LNCaP clone FGC (cell line): ENCODE measurements at places on chromosomes 12 and 14.

DNA sequence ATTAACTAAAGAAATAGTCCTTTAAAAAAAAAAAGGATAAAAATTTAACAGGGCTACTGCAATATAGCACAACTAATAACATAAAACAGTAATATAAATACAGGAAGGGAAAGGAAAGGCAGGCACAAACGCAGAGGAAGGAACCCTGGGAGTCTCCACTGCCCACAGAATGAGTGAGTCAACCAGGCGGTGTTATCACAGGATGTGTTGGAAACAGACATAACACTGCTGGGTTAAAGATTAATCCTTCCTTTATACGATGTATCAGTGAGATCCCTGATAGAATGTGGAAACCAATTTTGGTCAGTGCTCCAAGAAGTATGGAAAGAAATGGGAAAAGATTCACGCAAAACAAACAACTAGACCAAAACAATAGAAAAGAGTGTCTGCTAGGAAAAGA, 47.9 kb downstream of the FGD6 start:
- no peak for DNase-seq

DNA sequence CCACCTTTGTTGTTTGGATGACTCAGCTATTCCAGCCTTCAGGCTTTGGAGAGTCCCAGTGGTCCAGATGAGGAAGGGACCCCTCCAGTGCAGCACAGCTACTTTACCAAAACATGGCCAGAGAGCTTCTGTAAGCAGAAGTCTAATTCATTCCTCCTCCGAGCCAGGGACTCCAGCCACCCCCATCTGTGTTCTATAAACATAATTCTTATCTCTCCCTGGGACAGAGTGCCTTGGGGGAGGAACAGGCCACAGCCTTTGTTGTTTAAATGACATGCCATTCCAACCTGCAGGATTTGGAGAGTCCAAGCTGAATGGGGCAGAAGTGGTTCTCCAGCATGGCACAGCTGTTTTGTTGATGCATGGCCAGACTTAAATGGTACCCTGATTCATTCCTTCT, 994.0 kb downstream of the TRHDE start:
- DNase-seq = no peak

GRCh38 chr12:39442831-39443080, 164 bp downstream of the KIF21A start:
- no peak for DNase-seq

DNA sequence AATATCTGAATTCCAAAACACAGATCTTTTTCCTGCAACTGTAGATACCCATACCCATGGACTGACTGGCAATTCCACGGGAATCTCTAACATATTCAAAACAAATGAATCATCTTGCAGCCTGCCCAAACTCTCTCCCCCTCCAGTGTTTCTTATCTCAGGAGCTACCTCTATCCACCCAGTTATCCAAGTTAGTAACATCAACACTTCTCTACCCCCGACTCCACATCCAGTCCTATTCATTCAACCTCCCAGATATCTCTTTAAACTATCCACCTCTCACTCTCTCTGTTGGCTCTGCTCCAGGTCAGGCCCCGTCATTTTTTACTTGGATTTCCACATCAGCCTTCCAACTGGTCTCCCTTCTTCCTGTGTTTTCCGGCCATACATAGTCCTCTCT, 6.7 kb upstream of the KCNH5 start:
- no peak for DNase-seq

DNA sequence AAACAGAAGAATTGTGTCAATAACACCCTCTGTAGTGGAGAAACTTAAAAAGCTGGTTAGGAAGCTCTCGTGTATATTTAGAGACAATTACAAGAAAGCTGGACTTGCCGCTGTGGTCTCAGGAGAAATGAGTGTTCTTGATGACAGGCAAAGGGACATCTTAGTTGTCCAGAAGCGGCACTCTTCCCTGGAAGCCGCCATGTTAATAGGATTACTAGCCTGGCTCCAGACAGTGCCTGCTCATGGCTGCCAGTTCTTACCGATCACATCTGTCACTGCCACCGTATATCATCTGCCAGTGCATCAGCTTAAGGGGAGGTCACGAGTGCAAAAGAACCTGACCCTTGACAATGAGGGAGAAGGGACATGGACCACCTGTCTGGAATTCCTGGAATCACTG, 48.9 kb downstream of the C14orf132 start:
- no peak for DNase-seq

DNA sequence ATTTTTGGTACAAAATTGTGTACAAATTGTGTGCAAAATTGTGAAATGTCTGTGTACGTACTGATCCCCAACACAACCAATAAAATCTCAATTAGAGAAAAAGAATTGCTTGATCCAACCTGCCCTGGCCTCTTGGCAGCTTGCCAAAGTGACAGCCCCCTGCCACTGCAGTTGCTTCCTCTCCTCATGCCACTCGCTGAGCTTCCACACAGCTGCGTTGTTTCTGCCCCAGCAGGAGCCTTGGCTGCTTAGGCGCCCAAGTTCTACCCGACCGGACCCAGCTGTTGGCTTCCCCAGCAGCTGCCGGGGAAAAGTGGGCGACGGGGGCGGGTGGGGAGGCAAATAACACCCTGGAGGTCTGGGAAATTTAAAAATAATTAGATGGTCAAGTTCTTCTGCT, 171.8 kb upstream of the ATF7IP start:
- DNase-seq = no peak

- DNase-seq = no peak
Measured at GRCh38 chr12:119147847-119148448, 30.8 kb upstream of the HSPB8 start.

GRCh38 chr12:120639771-120640721, at the start of gene CABP1:
Gene CABP1, plus strand, starts transcription at chr12:120640626. Its CDS starts 60 bp downstream, at chr12:120640686.
- no peak for DNase-seq

- DNase-seq = no peak
Measured at GRCh38 chr12:8914716-8915526, 612 bp downstream of the PHC1 start.

DNA sequence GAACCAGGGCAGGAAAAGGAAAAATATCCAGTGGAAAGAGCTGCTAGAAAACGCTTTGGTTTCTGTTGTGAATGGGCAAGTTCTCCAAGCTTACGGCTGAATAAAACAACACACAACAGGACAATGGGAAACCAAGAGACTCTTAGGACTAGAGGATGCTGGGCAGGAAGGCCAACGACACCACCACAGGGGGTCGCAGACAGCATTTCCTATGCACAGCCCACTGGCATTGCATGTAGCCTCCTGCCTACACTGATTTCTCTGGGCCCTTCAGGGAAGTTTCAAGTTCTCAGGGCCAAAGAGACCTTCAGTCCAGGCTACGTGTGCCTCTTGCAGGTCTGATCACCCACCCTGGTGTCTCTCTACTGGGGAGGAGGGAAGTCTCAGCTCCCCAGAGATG, 108.0 kb downstream of the RIMBP2 start:
- no peak for DNase-seq

DNA sequence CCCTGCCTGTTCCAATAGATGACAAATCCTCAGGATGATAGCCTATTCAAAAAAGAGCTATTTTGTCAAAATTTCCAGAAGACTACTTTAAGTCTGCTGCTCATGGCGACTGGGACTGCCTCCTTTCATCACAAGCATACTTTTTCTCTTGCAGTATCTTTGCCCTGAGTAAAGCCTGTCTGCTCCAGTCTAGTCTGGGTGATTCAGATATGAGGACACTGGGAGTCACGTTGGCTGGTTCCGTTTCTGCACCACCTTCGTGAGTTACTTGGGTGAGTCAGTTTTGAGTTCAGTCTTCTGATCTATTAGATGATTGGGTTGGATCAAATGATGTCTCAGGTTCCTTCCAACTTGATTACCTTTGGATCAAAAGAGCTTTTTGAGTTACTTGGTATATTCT, 301.3 kb upstream of the STXBP6 start:
- DNase-seq = no peak

DNA sequence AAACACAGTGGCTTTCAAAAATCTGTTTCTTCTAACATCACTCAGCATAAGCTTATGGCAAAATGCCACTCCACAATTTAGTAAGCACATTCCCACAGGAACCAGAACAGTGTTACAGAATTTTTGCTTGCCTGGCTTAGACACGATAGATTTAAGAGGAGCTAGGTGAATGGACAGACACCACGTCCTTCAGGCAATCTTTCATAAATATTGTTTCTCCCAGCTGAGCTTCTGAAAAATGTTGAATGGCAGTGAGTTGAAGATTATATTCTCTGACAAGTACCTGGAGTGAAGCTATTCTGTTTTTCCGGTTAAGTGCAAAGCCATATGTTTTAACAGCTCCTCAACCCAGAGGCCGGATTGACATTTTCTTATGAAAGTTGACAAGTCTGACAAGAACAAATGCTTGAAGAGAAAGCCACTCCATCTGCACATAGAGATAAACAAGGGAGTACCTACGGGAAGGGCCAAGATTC, 102.0 kb downstream of the FSCB start:
- no peak for DNase-seq

DNA sequence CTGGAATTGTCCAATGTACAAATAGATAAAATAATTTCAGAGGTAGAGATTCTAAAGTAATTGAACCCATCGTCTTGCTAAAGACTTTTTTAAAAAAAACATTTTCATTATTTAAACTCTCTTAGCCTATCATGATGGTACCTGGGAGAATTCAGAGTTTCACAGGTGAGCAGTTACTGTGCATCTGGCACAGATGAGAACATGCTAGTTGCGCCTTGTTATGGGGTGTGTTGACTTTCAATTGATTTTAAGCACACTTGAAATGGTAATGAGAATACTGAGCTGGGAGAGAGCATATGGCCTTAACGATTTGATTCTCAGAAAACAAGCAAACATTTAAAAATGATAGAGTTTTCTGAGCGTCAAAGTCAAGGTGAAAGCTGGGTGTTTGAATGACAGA, 66.6 kb downstream of the FLRT2 start:
- DNase-seq = no peak

DNA sequence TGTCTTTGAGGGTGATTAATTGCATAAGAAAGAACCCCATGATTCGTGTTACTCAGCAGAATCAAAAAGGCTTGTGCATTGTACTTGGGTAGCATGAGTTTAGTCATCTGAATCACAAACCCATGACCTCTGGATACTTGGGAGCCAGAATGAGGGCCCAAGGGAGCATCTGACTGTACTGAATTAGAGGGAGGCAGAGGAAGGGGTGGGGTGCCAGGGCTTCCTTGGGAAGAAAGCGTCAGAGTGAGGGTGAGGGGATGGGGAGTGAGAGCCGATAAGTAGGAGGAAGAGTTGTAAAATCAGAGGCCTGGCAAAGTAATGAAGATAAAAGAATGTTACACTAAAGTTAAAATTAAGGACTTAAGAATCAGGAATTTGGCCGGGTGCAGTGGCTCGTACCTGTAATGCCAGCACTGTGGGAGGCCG, 29.8 kb downstream of the GPRC5D start:
- no peak for DNase-seq

DNA sequence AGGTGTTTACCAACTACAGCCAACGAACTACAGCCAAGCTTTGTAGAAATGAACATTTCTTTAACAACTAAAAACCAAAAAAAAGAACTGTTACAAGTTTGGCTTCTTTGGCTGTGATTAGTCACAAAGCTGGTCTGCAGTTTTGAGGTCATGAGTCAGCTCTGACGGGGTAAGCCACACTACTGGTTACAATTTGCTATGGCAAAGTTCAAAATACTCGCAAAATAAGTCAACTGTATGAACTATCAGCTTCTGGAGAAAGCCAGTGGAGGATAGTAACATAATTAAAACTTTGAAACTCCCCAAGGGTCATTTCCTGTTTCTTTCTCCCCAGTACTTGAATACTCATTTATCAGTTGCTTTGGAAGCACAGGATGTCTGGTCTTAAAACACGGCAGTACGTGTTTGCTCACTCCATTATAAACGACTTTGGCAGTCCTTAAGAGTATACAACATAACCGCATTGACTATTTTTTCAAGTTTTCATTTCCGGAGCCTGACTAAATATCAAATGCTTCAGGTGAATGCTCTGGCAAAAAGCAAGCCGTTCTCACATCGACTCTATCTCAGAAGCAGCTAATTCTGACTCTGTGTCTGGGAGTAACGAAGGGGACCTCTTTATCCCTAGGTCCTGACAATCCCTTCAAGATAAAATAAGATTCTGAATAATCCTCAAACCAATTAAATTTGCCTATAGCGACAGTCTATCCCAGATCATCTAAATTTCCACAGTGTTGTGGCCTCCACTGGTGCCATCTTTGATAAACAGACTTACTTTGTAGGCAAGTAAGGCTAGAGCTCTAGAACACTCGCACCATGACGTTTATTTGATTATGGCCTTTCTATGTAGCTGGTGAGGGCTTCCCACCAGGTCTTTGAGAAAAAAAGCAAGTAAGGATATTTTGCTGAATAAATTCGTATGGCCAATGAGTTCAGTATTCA, 10.6 kb downstream of the PHLDA1 start:
- DNase-seq = no peak

DNA sequence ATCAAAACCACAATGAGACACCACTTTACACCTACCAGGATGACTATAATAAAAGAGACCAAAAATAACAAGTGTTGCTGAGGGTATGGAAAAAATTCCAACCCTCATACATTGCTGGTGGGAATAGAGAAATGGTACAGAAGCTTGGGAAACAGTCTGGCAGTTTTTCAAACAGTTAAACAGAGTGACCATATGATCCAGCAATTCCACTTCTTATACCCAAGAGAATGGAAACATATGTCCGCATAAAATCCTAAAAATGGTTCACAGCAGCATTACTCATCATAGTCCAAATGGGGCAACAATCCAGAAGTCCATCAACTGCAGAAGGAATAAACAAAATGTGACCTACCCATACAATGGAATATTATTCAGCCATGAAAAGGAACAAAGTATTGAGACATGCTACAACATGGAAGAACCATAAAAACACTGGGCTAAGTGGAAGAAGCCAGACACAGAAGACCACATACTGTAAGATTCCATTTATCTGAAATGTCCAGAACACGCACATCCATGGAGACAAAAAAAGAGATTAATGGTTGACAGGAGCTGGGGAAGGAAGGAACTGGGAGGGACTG, 44.5 kb downstream of the CHGA start:
- no peak for DNase-seq

DNA sequence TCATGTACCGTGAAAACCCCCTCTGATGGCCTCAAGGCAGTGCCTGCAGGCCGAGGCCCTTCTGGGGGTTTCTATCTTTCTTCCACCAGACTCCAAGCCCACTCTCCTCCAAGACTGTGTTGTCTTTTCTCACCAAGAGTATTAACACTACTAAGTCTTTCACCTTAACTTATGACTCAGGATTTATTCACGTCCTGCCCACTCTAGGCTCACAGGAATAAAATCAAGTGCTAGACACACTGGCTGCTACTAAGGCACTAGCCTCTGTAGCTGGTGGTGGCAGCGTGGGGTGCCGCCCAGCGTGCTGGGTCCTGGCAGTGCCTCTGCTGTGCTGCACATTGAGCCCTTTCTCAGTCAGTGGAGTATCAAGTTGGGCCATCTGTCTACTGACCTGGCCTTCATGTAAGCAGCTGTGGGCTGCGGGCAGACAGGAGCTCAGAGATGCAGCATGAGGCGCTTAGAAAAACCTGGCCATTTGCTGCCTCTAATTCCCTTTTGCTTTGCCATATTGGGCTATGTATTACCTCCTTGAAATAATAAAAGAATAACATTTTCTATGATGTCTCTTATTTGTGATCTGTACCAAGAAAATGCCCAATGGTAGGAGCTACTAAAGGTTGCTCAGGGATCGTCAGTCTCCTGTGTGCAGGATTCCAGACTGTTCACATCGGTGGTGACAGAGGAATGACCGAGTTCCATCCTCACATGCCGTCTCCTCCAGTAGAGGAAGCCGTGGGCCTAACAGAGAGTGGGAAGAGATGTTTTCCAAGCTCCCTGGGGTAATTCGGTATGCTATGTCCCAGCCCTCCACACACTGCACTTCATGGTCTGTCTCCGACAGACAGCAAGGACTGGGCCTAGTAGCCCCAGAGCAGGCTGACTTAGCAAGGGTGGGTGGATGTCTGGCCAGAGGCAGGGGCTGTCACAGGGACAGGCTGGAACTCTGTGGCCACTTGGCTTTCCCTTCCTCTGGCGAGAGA, 39.9 kb downstream of the MAX start:
- DNase-seq = no peak
